ENCODE measurements at places on chromosomes 16 and 17.

- DNase-seq: peak; percentile 36
These were observed 14.7 kb downstream of the RARA start for GRCh38 chr17:40323391-40324381.

GRCh38 chr17:15384142-15384787 lies 42.9 kb upstream of the TEKT3 start:
- no peak for DNase-seq

DNA sequence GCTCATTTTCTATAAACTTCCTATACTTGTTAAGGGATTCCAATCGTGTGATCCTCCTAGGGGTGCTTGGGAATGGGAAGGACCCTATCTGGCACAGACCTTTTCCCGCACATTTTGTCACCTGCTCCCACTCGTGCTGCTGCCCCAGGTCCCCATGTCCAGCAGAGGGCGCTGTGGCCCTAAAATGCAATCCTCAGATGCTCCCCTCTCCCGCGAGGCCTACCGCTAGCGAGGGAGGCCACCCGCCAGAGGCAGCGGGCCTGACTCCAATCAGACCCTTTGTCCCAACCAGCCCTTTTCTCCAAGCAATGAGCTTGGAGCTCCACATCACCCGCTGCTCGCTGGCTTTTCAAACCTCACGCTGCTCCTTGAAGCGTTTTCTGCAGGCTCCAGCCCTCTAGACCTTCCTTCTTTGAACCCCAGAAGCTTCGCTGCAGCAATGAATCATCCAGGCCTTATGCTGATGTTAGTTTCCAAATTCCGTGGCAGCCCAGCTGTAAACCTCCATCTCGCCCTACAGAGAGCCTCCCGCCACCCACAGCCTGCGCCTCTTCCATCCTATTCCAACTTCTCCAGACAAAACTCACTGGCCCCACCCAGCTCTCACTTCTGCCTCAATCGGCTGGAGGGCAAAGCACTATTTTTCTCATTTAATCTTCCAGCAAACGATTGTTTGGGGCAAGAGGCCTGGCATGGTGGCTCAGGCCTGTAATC lies 23.6 kb upstream of the FZD2 start:
- peak; percentile 72 for DNase-seq

DNA sequence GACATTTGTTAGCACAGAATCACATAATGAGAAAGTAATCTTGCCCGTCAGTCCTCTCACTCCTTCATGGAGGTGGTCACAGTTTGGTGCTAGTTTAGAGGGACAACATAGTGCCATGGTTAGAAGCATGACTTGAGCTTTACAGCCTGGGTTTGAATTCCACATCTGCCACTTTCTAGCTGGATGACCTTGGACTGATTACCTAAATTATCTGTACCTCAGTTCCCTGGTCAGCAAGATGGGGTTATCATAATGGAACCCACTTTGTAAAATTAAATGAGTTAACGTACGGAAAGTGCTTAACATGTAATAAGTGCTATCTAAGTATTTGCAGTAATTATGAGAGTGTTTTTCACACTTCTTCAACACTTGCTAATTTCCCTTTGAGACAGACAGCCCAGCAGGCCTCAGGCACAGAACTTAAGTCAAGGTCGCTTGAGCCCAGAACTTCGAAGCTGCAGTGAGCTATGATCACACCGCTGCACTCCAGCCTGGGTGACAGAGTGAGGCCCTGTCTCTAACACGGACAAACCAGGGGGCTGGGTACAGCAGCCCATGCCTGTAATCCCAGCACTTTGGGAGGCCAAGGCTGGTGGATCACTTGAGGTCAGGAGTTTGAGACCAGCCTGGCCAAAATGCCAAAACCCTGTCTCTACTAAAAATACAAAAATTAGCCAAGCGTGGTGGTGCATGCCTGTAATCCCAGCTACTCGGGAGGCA lies 7.1 kb downstream of the VWA3A start:
- DNase-seq: no peak

DNA sequence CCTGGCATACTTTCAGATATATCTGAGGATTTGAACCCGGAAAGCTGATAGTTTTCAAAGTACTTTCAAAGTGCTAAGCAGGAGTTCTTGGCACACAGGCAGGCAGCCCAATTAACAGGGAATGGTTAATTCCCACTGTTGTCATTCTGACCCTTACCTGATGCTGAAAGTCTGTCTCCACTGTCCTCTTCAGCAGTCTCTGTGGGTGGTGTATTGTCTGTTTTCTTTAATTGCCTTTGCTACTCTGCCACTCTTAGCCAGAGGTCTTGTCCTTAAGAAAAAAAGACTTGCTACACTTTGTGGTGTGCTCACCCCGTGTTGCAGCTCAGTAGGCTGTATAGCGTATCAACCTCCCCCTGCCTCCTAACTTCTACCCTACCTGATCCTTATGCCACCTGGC lies 63.2 kb upstream of the SLC12A3 start:
- DNase-seq: no peak

DNA sequence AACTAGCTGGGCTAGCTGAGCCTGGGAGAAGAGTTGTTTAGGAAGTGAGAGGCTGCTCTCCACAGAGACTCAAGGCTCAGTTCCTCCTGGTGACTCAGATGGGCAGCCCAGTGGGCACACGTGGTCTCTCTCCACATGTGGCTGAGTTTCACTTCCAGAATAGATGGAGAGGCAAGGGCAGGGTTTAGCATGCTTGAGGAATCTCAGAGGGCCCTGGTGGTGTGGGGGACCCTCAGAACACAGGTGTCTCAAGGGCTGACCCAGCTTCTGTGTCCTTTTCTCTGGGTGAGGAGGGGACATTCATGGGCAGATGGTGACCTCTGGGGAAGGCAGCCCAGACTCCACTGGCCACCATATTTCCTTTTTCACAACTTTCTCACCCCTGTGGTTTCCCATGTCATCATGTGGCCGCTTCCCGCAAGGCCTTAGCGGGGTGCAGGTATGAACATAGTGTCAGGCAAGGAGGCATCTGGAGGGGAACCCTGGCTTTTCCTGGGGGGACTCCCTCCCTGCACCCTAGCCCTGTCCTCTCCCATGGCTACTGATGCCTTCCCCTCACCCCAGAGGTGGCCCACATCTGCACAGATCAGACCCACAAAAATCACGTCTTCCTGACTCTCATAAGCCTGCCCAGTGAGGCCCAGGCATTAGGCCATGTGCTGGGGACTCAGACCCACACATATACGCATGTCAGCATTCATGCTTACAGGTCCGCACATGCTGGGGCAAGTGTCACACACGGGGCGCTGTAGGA lies 3.3 kb downstream of the GRN start:
- DNase-seq: no peak

DNA sequence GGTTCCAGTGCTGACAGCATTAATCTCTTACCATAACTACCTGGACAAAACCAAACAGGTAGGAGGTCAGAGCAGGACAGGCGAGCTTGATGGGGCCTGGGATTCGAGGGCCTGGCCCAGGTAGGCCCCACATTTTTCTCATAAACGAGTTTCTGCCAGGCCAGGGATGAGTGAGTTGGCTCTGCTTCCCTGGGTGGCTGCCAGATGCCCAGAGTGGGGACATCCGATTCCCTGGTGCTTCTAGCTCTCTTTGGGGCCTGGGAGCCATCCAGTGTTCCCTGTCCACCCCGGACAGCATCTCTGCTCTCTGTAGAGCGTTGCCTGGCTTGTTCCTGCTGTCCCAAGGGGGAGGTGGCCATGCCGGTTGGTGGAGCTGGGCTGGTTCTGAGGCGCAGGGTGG lies 25.1 kb downstream of the TSC2 start:
- no peak for DNase-seq

DNA sequence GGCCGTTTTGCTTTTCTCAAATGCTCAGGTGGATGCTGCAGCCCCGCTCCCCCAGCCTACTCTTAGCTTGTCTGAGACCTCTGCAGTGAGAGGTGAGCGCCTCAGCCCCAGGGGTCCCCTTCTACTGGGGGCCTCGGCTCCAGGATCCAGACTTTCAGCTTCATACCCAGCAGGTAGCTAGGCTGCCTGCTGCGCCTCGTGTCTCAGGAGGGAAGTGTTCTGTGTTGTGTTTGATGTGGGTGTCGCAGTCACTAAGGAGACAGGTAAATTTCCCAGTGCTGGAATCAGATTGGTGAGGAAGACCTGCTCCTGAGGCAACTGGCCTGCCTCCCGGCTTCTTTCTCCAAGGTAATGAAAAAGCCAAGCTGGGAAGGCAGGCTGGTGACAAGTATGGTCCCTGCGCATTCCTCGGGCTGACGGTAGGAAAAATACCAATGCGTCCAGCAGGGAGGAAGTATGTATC lies 604.0 kb upstream of the SALL1 start:
- no peak for DNase-seq

GRCh38 chr17:58320163-58320558 lies 8.4 kb downstream of the TSPOAP1 start:
- DNase-seq: no peak

GRCh38 chr16:48680881-48681280 lies 70.9 kb upstream of the N4BP1 start:
- no peak for DNase-seq

- no peak for DNase-seq
These were observed 1.6 kb downstream of the BORCS6 start for GRCh38 chr17:8188263-8188839.

DNA sequence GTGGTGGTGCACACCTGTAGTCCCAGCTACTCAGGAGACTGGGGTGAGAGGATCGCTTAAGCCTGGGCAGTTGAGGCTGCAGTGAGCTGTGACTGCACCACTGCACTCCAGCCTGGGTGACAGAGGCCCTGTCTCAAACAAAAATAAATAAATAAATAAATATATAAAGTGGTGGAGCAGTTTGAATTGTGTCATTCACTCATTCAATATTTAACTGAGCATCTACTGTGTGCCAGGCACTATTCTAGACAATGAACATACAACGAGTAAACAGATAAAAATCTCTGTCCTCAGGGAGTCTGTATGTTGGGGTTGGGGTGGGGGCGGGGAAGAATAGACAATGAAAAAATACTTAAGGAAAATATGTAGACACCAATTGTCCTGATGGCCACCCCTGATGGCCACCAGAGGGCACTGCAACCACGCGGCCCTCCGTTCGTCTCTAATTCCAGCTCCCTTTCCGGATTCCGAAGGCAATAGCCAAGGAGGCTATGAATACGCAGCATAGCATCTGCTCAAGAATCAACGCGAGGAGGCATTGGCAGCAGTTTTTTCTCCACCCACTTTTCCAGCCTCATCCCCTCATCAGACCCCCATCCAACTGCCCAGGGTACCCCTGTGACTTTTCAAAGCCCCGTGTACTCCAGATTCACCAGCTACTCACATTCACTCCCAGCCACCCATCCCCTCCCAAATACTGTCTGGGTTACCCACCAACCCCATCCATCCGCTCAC lies 21.4 kb downstream of the QPRT start:
- DNase-seq: peak; percentile 59

- DNase-seq: no peak
These were observed 183.4 kb downstream of the ZNF18 start for GRCh38 chr17:11813871-11814270.

DNA sequence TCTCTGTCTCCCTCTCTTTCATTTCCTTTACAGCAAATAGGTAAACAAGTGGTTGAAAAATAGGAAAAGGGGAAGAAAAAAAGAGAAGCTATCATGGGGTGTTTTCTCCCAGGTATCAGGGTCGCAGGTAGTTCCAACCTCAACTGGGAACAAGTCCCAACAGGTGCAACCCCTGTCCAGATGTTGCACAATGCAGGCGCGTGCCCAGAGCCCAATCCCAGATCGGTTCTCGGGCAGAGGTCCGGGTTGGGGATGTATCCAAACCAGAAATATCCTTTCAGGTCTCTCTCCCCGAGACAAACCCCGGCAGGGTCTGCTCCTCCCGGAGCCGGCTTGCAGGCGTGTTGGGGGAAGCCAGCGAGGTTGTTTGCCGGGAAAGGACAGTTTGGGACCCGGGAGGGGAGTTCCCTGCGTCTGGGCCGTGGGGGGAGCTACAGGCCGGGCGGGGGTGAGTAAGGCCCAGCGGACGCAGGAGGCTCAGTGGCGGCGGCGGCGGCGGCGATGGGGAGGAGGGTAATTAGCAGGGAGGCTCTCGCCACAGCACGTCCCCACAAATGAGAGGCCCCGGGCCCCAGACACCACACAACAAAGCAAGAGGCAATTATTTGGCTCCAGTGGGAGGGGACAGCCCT lies 21.2 kb upstream of the SP6 start:
- DNase-seq: no peak

- no peak for DNase-seq
These were observed 323.1 kb downstream of the FOXL1 start for GRCh38 chr16:86901483-86901882.

- DNase-seq: no peak
These were observed 18.8 kb downstream of the USP22 start for GRCh38 chr17:21024024-21024423.

GRCh38 chr17:18040261-18040858 lies 1.2 kb downstream of the GID4 start:
- no peak for DNase-seq

DNA sequence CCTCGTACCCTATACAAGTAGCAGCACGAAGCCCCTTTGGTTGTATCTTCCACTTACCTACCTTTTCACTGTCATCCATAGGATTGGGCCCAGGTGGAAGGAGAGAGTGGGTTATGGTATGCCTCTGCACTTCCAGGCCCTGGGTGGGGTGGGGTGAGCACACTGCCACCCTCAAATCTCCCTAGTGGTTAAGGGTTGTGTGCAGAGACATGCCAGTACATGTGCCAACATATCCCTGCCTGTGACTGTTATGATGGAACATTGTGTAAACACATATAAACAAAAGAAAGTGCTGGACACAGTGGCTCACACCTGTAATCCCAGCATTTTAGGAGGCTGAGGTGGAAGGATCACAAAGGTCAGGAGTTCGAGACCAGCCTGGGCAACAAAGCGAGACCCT lies 11.1 kb downstream of the HROB start:
- DNase-seq: no peak

DNA sequence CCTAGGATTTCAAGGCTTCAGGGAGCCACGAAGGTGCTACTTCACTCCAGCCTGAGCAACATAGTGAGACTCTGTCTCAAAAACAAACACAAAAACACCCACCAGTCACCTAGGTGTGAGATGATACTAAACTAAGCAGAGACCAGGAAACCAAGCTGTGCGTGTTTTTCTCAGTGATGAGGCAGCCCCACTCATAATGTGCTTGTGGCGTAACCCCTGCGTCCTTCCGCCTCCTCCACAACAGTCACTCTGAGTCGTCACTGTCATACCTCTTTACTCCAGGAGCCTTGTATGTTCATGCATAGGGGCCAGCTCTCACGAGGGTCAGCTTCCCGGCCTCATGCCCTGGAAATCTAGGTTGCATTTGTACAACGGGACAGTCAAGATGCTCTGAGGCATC lies 31.1 kb upstream of the SLC47A1 start:
- peak; percentile 34 for DNase-seq

- no peak for DNase-seq
These were observed 1.2 kb downstream of the HAS3 start for GRCh38 chr16:69106491-69107315.

- DNase-seq: no peak
These were observed 200.5 kb downstream of the ZFHX3 start for GRCh38 chr16:72847187-72848027.

DNA sequence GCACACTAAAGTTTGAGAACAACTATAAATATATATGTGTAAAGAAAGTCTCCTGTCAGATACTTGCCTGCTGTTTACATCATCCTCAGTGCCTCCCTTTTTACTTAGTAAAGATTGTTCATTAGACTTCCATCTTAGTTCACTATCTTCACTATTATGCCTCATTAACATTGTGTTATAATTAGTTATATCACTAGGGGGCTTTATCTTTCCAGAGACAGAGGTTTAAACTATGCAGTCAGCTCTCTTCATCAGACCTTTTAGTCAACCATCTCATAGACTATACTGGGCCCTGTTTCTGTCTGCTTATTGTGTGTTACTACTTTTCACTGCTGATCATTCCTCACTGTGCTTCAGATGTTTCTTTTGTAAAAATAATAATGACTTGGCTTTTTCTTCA lies 630.8 kb upstream of the KIF2B start:
- DNase-seq: no peak

All from activated T-helper 1 cell treated with anti-CD3 and anti-CD28 coated beads, Interleukin-12 subunit alpha, Interleukin-12 subunit beta, Interleukin-2, Interleukin-4 antibody, amounts not matched to agents 30 ng/mL and 10 ng/mL and 1 ng/mL, durations not matched to agents 14 hours and 24 hours and 36 hours (primary cell).